ENCODE measurements at places on chromosomes 3 and 15. TPM values are rescaled to one million over a fixed set of nuclear protein-coding genes. Genes with fewer than 3 reads are reported as not detected.

DNA sequence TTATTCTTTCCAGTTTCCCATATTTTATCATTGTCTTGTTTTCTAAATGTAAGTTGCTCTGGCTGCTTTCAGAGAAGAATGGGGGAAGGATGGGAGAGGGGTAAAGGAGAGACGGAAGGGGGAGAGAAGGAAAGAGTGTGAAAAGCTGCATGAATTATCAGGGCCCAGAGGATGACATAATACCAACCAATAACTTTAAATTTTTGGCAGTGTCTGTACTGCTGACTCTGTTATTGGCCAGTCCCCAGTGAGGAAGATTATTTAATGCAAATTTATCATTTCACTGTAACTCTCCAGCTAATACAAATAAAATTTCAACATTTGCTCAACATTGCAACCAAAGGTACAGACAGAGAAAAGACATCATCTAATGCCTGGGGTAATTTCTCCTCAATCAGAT is 551.7 kb upstream of the CFAP20DC start:
- H3K27ac ChIP-seq = no peak overlapping the region
- H3K4me1 ChIP-seq = no peaks in the 10 kb centered on the region
- H3K4me3 ChIP-seq = no peak overlapping the region
- no peaks in the 10 kb centered on the region for H3K27me3 ChIP-seq
- no peaks in the 10 kb centered on the region for H3K36me3 ChIP-seq

DNA sequence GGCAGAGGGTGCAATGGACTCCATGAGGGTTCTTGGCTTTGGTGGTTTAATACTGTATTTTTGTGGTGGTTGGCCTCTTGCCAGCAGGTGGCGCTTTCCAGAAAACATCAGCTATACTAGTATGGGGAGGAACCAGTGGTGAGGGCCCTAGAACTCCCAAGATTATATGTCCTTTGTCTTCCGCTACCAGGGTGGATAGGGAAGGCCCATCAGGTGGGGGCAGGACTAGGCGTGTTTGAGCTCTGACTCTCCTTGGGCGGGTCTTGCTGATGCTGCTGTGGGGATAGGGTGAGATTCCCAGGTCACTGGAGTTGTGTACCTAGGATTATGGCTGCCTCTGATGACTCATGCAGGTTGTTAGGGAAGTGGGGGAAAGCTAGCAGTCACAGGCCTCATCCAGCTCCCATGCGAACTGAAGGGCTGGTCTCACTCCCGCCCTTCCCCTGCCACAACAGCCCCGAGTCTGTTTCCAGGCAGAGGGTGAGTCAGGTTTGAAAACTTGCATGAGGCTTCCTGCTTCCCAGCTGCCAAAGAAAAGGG is 357.7 kb downstream of the OTOL1 start:
- no peak for DNase-seq
- H3K27ac ChIP-seq = no peak overlapping the region
- H3K4me1 ChIP-seq = no peaks in the 10 kb centered on the region
- H3K36me3 ChIP-seq = no peaks in the 10 kb centered on the region
- no peaks in the 10 kb centered on the region for H3K27me3 ChIP-seq

GRCh38 chr3:64267721-64268604 is 42.7 kb upstream of the PRICKLE2 start:
- no peaks in the 10 kb centered on the region for H3K4me1 ChIP-seq
- peak overlapping the region; percentile 97 for H3K27ac ChIP-seq
- DNase-seq = peak; percentile 94
- peak overlapping the region; percentile 91 for H3K4me3 ChIP-seq

DNA sequence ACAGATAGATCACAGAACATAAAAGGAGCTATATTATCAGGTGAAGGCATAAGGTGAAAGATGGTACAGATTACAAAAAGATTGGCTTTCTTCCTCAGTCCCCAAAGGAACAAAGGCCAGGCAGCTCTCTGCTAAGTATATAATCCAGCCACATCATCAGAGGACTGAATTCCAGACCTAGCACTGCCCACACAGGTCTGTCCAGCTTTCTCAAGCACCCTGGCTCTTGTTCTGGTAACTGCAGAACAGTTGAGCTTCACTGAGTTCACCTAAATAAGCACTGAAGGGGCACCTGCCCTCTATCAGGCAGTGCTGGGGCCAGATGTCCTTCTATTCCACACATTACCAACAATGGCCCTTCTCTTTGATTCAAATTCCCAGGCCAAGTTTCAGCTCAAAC is 6.3 kb downstream of the DUOXA1 start:
- H3K4me1 ChIP-seq = no peaks in the 10 kb centered on the region
- no peaks in the 10 kb centered on the region for H3K36me3 ChIP-seq
- no peak overlapping the region for H3K27ac ChIP-seq

DNA sequence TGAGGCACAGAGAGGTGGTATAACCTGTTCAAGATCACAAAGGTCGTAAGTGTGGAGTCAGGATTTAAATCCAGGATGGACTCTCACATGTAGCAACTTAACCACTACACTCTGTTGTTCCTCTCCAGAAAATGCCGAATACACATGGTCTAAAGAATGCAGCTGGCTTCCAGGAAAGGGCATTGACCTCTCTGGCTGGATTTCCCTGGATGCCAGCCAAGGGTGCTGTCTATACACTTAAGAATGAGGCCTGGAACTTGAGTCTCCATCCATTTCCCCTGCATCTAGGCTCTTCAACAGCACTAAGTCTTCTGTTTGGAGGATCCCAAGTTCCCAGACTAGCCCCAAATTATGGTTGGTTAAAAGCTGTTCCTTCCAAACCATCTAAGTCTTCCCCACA is 60.5 kb downstream of the CERS3 start:
- no peak for DNase-seq
- H3K36me3 ChIP-seq = no peaks in the 10 kb centered on the region
- no peaks in the 10 kb centered on the region for H3K27me3 ChIP-seq
- no peak overlapping the region for H3K4me3 ChIP-seq
- peaks cover 4% of the 10 kb centered on the region for H3K4me1 ChIP-seq

DNA sequence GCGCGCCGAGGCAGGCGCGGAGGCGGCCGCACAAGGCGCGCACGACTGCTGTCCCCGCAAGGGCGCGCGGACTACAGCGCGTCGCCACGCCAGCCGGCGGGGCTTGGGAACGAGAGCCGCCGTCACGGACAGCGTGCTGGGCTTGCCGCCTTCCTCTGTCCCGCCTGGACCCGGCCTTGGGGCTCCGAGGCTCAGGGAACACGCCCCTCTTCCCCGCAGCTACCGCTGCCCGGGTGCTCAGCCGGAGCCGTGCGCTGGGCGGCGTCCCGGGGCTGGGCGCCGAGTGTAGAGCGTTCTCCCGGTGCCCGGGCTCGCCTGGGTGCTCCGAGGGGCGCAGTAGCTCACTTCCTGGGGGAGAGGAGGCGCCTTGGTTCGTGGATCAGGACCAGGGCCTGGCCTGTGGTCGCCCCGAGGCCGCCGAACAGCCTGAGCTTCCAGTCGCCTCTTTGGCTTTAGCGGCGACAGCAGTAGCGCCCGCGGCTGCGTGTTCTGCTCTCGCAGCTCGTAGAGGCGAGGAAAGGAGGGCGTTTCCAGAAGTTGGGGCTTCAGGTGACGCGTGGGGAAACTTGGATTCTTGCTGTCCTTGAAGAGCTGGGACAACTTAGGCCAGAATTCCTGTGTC is 226.7 kb upstream of the C2CD4B start:
- peaks cover 28% of the 10 kb centered on the region for H3K4me1 ChIP-seq
- H3K4me3 ChIP-seq = peak overlapping the region; percentile 88
- no peaks in the 10 kb centered on the region for H3K36me3 ChIP-seq
- peak overlapping the region; percentile 84 for H3K27ac ChIP-seq

DNA sequence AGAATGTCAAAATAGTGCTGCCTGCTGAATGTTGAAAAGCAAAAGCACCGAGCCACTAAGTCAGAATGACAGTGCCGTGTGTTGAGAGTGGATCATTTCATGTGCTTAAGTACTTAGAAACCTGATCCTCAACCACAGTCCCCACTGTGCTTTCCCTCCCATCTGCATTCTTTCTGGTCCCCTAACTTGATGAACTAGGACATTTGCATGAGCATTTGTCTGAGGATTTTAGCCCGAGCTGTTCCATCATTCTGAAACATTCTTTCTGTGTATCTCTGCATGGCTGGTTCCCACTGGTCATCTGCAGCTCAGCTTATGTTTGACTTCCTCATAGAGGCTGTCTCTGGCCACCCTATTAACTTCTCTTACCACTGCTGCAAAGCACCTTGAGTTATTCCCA is 42.0 kb downstream of the SST start:
- H3K4me1 ChIP-seq = no peaks in the 10 kb centered on the region
- no peaks in the 10 kb centered on the region for H3K27me3 ChIP-seq
- DNase-seq = no peak
- H3K27ac ChIP-seq = no peak overlapping the region

DNA sequence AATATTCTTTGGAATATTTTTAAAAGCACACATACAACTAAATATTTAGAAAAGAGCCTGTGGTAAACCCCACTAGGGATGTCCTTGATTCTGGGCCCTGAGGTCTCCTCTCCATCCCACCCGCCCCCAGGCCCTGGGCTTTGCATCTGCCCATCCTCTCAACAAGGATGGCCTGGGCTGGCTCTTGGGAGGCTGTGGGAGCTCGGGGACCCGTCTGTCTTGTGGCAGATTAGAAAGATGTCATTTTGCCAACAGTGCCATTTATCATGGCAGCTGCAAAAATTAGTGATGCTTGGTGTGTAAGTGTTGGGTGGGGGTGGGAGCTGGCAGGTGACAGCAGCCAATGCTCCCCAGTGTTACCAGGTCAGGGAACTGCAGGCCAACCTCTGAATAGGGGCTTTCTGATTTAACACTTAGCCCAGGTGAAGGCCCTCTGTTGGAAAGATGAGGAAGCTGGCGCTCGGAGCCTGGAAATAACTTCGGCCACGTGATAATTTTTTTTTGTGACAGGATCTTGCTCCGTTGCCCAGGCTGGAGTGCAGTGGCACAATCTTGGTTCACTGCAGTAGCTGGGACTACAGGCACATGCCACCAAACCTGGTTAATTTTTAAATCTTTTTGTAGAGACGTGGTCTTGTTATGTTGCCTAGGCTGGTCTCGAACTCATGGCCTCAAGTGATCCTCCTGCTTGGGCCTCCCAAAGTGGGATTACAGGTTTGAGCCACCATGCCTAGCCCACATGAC is 16.9 kb upstream of the CSPG4 start:
- H3K4me1 ChIP-seq = peaks cover 43% of the 10 kb centered on the region
- no peaks in the 10 kb centered on the region for H3K36me3 ChIP-seq
- peak; percentile 30 for DNase-seq
- H3K4me3 ChIP-seq = no peak overlapping the region
- no peak overlapping the region for H3K27ac ChIP-seq
- H3K27me3 ChIP-seq = no peaks in the 10 kb centered on the region

- H3K27ac ChIP-seq = no peak overlapping the region
- no peaks in the 10 kb centered on the region for H3K36me3 ChIP-seq
- no peak overlapping the region for H3K4me3 ChIP-seq
These were observed 11.5 kb upstream of the DNASE1L3 start for GRCh38 chr3:58222161-58222724.

DNA sequence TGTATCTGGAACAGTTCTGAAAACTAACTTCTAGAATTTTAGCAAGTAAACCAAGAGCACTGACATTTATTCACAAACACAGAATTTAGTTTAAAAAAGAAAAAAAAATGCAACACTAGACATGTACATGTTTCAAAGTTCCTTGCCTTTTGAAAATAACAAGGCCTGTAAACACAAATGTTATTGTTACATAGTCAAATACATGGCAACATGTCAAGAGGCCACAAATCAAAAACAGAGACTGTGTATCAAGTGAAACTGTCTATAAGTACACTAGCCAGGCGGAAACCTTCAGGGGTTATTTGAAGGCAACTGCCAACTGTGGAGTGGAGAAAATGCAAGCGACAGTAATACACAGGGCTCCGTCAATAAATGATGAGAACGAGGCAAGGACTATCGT is 547.6 kb downstream of the FOXP1 start:
- DNase-seq = no peak
- peak overlapping the region; percentile 84 for H3K27ac ChIP-seq
- H3K27me3 ChIP-seq = no peaks in the 10 kb centered on the region

- no peak for DNase-seq
- no peak overlapping the region for H3K4me3 ChIP-seq
- H3K4me1 ChIP-seq = peaks cover 14% of the 10 kb centered on the region
- H3K27ac ChIP-seq = no peak overlapping the region
- H3K27me3 ChIP-seq = no peaks in the 10 kb centered on the region
- H3K36me3 ChIP-seq = no peaks in the 10 kb centered on the region
These were observed 320.4 kb upstream of the PROK2 start for GRCh38 chr3:72105306-72105705.

- H3K36me3 ChIP-seq = no peaks in the 10 kb centered on the region
- no peak for DNase-seq
- no peak overlapping the region for H3K4me3 ChIP-seq
- no peak overlapping the region for H3K27ac ChIP-seq
These were observed 108.5 kb upstream of the NLGN1 start for GRCh38 chr3:173289072-173289471.

DNA sequence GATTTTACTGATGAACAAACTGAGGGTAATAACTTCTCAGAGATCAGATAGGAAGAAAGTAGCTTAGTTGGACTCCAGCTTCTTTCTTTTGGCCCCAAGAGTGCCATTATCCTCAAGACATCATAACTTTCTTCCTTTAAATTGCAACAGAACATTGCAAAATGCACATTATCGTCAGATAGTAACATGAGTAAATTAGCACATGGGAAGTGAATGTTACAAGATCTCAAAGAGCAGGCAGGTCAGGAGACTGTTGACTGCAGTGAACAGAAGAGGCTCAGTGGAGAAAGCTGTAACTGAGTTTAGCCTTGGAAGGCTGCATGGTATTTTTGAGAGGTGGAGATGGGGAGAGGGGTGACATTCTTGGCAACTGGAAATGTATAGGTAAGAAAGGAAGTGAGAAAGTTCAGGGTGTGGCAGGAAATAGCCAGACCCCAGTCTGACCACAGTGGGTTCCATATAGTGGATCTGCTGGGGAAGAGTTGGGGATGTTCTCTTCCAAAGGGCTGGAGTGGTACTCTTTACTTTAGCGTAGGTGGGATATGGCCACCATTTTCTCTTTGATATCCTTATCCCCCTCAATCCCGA is 307.7 kb downstream of the RPLP1 start:
- DNase-seq = no peak
- no peaks in the 10 kb centered on the region for H3K36me3 ChIP-seq
- H3K4me3 ChIP-seq = no peak overlapping the region

GRCh38 chr3:24523988-24524727 is 29.5 kb upstream of the THRB start:
- no peaks in the 10 kb centered on the region for H3K36me3 ChIP-seq
- no peak overlapping the region for H3K27ac ChIP-seq
- no peaks in the 10 kb centered on the region for H3K27me3 ChIP-seq
- peaks cover 10% of the 10 kb centered on the region for H3K4me1 ChIP-seq
- H3K4me3 ChIP-seq = no peak overlapping the region
- no peak for DNase-seq

- DNase-seq = no peak
- no peaks in the 10 kb centered on the region for H3K36me3 ChIP-seq
- H3K27me3 ChIP-seq = no peaks in the 10 kb centered on the region
- no peak overlapping the region for H3K27ac ChIP-seq
- no peak overlapping the region for H3K4me3 ChIP-seq
These were observed 342.8 kb downstream of the TUSC7 start for GRCh38 chr3:117052395-117052794.

- no peak overlapping the region for H3K27ac ChIP-seq
- H3K27me3 ChIP-seq = no peaks in the 10 kb centered on the region
- DNase-seq = no peak
- H3K4me1 ChIP-seq = peaks cover 14% of the 10 kb centered on the region
- no peaks in the 10 kb centered on the region for H3K36me3 ChIP-seq
These were observed 3.0 kb upstream of the SPG11 start for GRCh38 chr15:44666210-44667038.

CFAP91 gene
- 6.7 TPM for total RNA-seq

MINAR1 gene
- 0.36 TPM for total RNA-seq

CSPG4 gene
- total RNA-seq = 45.7 TPM

TP53BP1 gene
- total RNA-seq = 41.4 TPM

GADL1 gene
- total RNA-seq = not detected

MAGI1 gene
- total RNA-seq = 29.8 TPM

ANKRD34C gene
- not detected for total RNA-seq

Data from sigmoid colon (tissue), 7 donors.